Stimulated activated CD8-positive, alpha-beta memory T cell treated with anti-CD3 and anti-CD28 coated beads, Interleukin-7, amount 100 ng/mL, for 24 hours (primary cell): ENCODE measurements at places on chromosomes 2 and 18.

DNA sequence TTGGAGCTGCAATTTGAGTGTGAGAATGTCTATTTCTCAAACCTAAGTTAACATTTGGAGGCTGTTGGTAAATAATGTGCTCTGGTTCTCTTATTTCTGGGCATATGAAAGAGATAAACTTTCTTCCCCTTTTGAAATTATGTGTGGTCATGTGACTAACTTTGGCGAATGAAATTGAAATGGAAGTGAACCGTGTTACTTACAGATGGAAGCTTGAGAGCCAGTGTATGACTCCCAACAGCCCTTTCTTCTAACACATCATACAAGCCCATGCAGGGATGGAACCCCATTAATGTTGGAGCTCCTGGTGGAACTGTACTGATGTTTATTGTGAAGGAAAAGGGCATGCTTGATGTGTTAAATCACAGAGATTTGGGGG lies 725.8 kb downstream of the TSN start:
- DNase-seq, result no peak

GRCh38 chr18:47912343-47912742 lies 18.1 kb downstream of the SMAD2 start:
- no peak for DNase-seq

- DNase-seq, result no peak
Measured at GRCh38 chr2:109721626-109722025, 72.5 kb upstream of the RGPD5 start.

DNA sequence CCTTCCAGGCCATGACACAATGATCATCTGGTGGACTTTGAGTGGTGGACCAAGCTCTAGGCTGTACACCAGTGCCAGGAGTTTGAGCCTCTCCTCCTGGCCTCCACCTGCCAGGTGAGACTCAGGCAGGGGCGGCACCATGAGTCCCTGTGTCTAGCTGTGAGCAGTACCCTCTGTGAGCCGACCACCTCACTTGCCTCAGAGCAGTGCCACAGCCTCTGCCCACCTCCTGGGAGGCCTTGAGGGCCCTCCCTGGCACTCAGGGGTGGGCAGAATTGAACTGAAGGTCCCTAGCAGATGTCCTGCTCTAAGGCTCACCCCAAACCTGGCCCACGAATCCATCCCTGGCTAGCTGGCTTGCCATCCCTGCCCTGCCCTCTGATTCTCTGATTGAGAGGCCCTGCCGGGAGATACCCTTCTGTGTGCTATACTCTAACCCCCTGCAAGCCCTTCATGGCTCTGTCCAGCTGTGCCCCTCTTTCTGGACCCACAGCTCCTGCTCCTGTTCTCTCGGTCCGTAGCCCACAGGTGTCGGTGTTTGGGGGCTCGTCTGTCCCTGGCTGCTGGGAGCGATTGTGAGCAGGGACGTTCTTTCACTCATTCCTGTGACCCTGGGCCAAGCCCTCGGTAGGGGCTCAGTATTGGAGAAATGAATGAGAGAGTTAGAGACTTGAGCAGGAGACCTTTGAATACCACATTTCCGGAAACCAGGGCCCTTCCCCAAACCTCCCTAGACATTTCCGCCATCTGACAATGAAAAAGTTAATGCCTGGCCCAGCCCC lies 70.0 kb downstream of the INHBB start:
- DNase-seq, result no peak

DNA sequence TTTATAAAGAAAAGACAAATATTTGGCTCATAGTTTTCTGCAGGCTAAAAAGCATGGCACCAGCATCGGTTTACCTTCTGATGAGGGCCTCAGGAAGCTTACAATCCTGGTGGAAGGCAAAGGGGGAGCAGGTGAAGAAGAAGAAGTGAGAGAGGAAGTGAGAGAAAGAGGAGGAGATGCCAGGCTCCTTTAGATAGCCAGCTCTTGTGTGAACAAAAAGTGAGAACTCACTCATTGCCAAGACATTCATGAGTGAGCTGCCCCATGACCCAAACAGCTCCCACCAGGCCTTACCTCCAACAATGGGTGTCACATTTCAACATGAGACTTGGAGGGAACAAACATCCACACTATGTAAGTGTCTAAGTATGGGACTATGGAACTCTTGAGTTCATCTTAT lies 14.3 kb downstream of the CCDC150 start:
- no peak for DNase-seq

GRCh38 chr2:51812138-51812866 lies 780.4 kb upstream of the NRXN1 start:
- no peak for DNase-seq

DNA sequence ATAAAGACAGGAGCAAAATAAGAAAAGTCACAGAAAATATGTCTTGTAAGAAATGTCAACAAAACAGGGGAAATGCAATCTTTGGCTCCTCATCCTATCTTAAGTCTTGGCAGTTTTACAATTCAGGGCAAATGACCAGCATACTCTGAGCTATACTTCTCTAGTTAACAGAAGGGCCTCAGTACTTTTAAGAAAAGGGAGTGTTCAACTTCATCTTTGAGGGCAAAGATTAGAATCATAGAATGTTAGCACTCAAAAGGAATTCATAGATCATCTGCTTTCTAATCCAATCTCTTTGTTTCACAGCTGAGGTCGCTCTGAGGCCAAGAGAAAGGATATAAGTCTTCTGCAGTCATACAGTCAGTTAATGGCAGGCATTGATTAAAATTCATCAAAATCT lies 174.0 kb upstream of the NT5C1B start:
- no peak for DNase-seq

- no peak for DNase-seq
Measured at GRCh38 chr2:15195813-15196212, 365.3 kb downstream of the NBAS start.

GRCh38 chr2:159179696-159180095 lies 106.8 kb downstream of the WDSUB1 start:
- no peak for DNase-seq

DNA sequence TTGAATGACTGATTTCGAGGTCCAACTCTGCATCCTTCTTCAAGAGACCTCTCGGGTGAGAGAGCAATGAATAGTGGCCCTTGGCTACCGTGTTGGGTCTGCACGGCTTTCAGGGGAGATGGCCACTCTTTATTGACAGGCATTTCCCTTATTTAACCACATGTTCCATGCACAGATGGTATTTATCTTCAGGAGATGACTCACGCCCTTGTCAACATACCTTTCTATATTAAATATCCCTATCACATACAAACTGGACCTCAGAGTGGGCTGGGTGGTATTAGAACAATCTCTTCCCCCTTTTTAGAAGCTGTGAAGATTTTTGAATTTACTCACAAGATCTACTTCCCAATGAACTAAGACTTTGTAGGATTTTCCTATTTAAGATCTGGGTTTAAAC lies 109.6 kb upstream of the CDC42EP3 start:
- DNase-seq, result no peak

DNA sequence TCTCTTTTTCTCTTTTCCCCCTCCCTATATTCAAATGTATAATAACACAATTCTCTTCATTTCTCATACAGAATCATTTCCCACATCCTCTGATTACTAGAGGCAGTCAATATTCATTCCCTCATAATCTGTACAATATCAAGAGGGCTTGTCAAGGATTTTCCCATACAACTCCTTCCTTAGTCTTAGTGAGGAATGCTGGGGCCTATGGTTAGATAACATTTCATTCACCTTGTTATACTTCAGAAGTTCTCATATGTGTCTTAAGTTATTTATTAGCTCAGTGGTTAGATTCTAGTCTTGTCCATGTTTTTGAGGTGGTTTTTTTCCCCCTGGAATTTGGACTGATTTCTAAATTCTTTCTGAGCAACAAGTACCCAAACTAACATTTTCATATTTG lies 289.5 kb downstream of the PDE11A start:
- no peak for DNase-seq

- DNase-seq, result no peak
Measured at GRCh38 chr2:168315331-168316072, 68.1 kb upstream of the STK39 start.

DNA sequence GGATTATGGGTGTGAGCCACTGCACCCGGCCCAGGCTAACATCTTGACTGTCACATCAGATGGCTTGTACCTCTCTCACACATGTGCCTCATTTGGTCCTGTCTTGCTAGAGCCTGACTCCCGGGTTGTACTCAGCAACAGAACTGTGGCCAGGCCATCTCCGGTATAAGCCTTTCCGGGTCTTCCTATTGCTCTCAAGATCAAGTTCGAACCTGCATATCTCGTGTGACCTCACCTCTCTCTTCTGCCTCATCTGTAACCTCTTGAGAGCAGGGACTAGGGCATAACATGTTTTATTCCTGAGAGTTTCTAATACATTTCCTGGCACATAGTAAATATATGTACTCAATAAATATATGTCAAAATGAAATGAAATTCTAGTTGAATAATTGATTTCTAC lies 114.0 kb downstream of the ACAA2 start:
- no peak for DNase-seq

- DNase-seq, result no peak
Measured at GRCh38 chr18:73621091-73621490, 526.5 kb downstream of the FBXO15 start.

GRCh38 chr2:128362889-128363228 lies 44.2 kb upstream of the HS6ST1 start:
- DNase-seq, result no peak

- no peak for DNase-seq
Measured at GRCh38 chr2:3634596-3635121, 23.3 kb upstream of the ALLC start.

DNA sequence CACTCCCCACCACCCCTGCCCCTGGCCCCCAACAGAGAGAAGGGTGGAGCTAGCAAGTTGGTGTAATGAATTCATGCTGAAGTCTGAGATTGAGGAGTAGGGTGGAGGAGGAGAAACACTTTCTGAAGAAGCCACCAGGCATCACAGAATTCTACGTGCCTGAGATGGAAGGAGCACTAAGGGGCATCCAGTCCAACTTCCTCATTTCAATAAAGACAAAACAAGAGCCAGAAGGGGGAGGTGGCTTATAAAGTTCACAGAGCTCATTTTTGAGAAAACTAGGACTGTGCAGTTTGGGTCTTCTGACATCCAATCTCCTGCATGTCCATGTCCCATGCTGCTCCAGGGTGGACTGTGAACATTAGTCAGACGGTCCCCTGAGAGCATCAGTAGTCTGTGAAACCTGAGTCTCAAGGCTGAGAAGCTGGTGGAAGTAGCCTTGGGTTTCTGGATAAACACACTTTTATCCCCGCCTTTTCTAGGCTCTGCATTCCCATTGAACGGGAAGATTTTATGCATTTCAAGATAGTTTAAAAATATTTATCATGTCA lies 77.7 kb downstream of the TRIM43 start:
- DNase-seq, result no peak

- no peak for DNase-seq
Measured at GRCh38 chr2:156505696-156506095, 69.5 kb downstream of the GPD2 start.

GRCh38 chr18:62578980-62579511 lies 56.2 kb downstream of the ZCCHC2 start:
- no peak for DNase-seq

GRCh38 chr2:28661589-28662001 lies 90.0 kb upstream of the PPP1CB start:
- DNase-seq, result no peak

DNA sequence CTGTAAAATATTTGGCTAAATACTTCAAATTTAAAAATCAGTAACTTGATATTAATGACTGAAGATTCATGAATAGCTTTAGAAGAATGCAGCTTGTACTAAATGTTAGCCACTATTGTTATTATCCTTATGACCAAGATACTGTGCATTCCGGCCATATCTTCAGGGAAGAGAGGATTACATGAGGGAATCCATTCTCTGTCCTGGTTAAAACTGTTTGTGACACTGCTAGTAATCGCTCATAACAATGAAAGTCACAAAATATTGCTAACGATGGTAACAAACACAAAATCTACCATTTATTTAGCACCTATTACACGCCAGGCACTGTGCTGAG lies 217.7 kb downstream of the PRKCE start:
- no peak for DNase-seq

- no peak for DNase-seq
Measured at GRCh38 chr2:198788676-198789075, 669.1 kb downstream of the SATB2 start.

- DNase-seq, result no peak
Measured at GRCh38 chr2:216713691-216714336, 18.5 kb upstream of the IGFBP5 start.

DNA sequence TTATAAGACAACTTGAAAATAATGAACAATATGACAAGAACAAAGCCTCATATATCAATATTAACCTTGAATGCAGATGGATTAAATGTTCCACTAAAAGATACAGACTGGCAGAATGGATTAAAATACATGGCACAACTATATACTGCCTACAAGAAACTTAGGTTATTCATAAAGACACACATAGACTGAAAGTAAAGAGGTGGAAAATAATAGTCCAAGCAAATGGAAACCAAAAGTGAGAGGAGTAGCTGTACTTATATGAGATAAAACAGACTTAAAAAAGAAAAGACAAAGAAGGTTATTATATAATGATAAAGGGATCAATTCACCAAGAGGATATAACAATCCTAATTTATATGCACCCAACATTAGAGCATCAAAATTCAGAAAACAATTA lies 18.2 kb downstream of the LMAN1 start:
- no peak for DNase-seq

GRCh38 chr2:165893556-165893955 lies 60.0 kb downstream of the TTC21B start:
- DNase-seq, result no peak

GRCh38 chr2:210440206-210440605 lies 36.4 kb downstream of the LANCL1 start:
- DNase-seq, result no peak

DNA sequence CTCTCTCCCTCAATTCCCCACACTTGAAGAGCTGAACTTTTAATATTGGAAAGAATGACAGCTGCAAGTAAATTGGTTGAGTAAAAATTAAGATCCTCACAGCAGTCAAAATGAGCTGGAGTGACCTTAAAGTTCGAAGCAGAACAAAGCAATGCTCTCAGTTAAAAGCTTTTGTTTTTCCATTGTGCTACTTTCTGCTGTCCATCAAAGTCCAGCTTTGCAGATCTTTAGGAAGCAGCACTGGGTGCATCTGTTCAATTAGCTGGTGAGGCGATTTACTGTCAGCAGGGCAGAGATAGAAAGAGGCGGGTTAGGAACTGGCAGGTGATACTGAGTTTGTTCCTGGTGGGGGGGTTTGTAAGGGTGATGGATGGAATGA lies 834.8 kb downstream of the CPS1 start:
- no peak for DNase-seq

DNA sequence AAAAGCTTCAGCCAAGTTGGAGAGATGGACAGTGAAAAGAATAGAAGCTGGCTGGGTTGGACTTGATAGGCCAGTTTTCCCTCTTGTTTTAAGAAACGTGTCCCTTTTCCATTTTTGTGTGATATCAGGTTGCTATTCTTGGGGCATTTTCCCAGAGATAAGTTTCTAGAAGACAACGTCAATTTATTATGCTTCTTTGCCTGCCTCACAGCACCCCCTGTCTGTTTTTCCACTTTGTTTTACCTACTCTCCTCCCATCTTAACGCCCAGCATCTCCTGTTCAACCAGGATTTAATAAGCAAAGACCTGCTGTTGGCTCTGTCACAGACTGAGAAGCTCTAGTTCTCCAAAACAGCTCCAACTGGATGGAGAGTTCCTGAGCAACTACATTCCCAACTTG lies 317.8 kb upstream of the ZNF521 start:
- DNase-seq, result no peak
